Right cardiac atrium (tissue), 5 donors: ENCODE measurements at places on chromosomes 2 and 18. TPM values are rescaled to one million over a fixed set of nuclear protein-coding genes. Genes with fewer than 3 reads are reported as not detected.

Gene ACMSD
- not detected for total RNA-seq

DNA sequence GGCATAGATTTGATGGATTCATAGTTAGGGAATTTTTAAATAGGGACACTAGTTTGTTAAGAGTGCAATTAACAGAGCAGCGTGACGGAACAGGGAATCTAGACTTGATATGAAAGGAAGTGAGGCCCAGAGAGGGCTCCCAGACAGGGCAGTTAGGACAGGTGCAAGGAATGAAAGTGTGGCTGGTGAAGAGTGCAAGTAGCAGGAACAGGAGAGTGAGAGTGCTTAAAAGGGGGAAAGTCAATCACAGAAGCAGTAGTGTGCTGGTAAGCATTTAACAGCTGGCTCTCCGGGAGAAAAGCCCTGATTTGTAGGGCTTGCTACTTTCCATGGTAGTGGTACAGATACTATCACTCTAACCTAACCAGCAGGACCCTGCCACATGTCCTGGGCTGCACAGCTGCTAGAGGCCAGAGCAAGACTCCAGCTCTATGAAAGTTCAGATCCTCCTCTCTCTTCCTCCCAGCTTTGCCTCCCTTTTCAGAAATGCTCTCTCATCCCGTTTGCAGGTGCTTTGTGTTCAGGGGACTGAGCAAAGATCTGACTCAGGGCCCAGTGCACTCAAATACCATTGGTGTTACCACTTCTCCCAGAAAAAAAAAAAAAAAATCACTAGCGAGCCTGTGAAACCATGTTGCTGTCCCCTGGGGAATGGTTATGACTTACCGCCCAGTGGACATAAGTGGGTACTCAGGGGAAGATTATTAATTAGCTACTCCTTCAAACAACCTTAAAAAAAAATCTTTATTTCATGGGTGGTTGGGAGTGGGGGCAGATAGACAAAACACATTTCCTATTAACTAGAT lies 18.1 kb upstream of the GCFC2 start:
- no peak for DNase-seq

DNA sequence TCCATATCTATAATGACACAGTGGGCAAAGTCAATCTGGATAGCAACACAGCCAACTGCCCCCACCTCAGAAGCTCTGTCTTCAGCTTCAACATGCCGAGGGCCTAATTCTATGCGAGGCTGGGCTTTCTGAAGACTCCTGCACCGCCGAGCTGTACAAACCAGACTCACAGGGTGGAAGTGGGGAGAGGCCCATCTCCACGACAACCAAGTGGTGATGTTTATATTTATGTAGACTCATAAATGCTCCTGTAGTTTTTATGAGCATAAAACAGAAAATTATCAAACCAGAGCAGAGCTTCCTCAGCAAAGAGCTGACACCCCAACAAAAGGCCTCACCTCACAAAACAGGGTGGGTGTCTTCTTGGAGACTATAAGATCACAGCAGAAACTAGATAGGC lies 77.0 kb upstream of the LGALSL start:
- DNase-seq: no peak

DNA sequence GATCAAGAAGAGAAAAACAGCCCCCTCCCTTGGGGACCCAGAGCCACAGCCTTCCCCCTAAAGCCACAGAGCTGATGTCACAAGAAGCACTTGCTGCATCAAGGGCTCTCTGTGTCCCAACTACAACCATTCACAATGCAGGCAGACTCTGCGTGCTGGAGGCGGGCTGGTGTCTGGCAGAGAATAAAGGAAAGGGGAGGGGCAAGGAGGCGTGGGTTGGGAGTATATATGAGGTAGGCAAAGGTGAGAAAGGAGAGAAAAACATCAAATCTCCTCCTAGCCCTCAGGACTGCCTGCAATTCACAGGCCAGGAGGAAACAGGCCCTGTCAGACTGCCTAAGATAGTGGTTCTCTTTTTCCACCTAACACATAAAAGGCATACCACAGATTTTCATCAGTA lies 48.8 kb upstream of the IHH start:
- DNase-seq: peak; percentile 44

Gene CROCC2
- not detected for total RNA-seq

DNA sequence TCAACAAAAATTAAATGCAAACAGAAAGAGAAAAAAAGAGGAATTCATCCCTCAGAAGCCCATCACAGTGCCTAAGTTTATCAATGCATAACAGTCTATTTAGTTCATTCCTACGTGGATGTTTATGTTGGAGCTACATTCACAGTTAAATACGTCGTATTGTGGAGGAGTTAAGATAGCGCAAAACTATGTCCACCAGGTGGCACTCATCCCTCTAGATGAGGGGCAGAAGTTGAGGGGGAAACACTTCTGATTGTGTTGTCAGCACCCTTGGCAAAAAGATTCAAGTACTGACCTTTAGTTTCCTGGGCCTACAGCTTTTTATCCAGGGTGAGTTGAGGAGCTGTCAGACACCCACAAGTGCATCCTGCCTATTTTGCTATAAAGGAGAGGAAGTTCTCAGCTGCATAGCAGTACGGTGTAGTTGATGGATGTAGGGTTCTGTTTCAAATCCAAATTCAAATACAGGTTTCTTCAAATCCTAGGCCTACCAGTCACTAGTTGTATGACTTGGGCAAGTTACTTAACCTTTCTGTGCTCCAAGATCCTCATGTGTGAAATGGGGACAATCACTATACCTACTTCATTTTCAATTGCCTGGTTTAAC lies 26.8 kb upstream of the MYO1B start:
- DNase-seq: peak; percentile 35

Gene SLC4A5
- 1.1 TPM for total RNA-seq

Gene TLX2
- not detected for total RNA-seq

- DNase-seq: no peak
These were observed 17.8 kb upstream of the DGKD start for GRCh38 chr2:233336541-233336940.

- no peak for DNase-seq
These were observed 8.6 kb upstream of the LRP1B start for GRCh38 chr2:142139384-142139783.

- DNase-seq: no peak
These were observed 130.0 kb upstream of the HDAC4 start for GRCh38 chr2:239530749-239531316.

Gene MAPRE3
- 58.8 TPM for total RNA-seq

Gene PXDN
- 13.7 TPM for total RNA-seq

Gene RPL31
- 1,044 TPM for total RNA-seq

Gene TMEM163
- 4.1 TPM for total RNA-seq

DNA sequence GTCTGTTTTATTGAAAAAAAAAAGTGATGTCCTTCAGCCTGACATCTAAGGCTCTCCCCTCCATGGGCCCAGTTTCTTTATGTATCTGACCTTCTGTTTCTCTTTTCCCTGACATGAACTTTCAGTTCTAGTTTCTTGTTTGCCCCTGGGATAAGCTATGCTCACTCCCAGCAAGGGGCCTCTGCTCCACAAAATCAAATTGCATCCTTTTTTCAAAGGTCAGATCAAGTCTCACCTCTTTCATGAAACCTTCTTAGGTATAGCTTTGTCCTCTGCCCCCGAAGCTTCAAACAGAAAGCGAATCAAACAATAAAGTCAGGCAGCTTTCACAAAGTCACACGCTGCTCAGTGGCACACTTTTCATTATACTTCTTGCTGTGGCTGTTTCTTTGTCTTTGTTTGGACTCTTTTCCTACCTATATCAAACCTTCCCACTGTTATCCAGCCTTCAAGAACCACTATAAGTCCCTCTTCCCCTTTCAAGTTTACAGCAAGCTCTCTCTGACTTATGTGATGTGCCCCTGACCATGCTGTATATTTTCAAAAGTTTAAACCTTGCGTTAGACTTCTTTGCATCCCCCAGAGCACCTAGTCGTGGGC lies 23.3 kb downstream of the MAP3K19 start:
- no peak for DNase-seq

DNA sequence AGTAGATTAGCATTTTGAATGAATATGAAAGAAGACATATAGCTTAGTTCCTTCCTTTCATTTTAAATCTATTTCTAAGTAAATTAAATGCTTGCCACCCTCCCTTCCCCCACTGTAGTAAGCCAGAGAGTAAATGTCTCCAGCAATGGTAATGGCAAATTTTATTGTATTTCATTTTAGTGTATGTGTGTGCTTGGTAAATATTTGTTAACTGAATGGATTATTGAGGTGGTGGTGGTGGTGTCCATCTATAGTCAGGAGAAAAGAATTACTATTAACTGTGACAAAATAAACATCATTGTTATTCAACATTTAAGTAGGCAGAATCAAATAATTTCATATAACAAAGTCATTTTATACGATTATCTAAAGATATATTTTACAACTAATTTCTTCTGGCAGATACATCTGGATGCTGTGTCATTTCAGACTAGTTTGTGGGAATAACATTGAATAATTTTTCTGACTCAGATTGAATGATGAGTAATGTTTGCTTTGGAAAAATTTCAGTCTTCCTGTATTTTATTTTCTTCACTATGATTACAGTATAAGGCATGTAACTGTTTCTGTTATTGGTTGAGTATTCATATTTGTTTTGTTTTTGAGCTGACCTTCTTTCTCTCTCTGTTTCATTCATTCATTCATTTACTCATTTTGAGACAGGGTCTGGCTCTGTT lies 18.3 kb downstream of the ASXL3 start:
- DNase-seq: no peak
